ENCODE measurements at places on chromosomes 3 and 15. TPM values are rescaled to one million over a fixed set of nuclear protein-coding genes. Genes with fewer than 3 reads are reported as not detected.

DNA sequence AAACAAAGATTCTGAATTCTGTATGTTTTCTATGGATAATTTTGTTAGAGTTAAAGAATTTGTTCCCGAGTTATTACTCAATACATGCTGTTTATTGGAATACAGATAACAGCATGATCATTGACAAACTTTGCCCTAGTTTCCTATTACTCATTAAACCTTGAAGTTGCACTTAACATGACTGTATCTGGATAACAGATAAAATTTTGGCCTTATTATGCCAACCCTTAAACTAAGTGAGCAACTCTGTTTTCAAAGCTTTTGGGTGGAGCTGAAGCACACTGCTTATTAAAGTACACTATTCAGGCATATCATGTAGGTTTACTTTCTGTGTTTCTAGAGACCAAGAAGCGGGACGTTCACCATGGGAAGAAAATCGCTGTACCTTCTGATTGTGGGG is at the start of gene AADAC:
AADAC (plus strand) TSS at position 318 of the 400 bp plus-strand sequence; CDS start at position 365, 47 bp downstream.
- no peak for DNase-seq
- H3K36me3 ChIP-seq = no peaks in the 10 kb centered on the region
- H3K27ac ChIP-seq = no peak within 1 kb of the TSS
- no peaks in the 10 kb centered on the region for H3K27me3 ChIP-seq

DNA sequence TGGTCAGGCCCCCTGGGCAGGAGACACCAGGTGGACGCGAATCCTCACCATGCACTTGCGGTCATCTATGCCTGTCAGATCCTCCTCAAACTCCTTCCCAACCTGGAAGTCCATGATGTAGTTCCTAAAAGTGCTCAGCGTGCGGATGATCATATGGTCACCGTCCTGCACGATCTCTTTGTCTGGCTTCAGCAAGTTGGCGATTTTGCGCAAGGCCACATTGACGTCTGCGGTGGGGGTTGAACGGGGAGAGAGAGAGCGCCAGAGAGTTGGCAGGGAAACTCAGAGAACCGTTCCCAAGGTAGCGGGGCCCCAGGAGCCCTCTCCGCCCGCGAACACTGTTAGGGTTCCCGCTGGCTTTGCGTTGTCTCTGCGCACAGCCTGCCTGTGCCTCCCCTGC is 809 bp downstream of the RBP1 start:
- no peak overlapping the region for H3K27ac ChIP-seq
- DNase-seq = peak; percentile 84
- H3K27me3 ChIP-seq = peaks cover 2% of the 10 kb centered on the region
- H3K4me3 ChIP-seq = no peak overlapping the region

- peak overlapping the region; percentile 97 for H3K4me3 ChIP-seq
- H3K36me3 ChIP-seq = peaks cover 2% of the 10 kb centered on the region
- H3K27ac ChIP-seq = peak overlapping the region; percentile 86
- no peak for DNase-seq
- peaks cover 6% of the 10 kb centered on the region for H3K4me1 ChIP-seq
These were observed 499 bp downstream of the RABL3 start for GRCh38 chr3:120741837-120742197.

MORC1 gene
- not detected for total RNA-seq

GRCh38 chr3:25040748-25041147 is 387.3 kb upstream of the RARB start:
- peak; percentile 57 for DNase-seq
- H3K27ac ChIP-seq = no peak overlapping the region
- peaks cover 12% of the 10 kb centered on the region for H3K4me1 ChIP-seq
- no peak overlapping the region for H3K4me3 ChIP-seq

HACL1 gene
- total RNA-seq = 20.6 TPM

TMCO5A gene
- total RNA-seq = not detected

DNA sequence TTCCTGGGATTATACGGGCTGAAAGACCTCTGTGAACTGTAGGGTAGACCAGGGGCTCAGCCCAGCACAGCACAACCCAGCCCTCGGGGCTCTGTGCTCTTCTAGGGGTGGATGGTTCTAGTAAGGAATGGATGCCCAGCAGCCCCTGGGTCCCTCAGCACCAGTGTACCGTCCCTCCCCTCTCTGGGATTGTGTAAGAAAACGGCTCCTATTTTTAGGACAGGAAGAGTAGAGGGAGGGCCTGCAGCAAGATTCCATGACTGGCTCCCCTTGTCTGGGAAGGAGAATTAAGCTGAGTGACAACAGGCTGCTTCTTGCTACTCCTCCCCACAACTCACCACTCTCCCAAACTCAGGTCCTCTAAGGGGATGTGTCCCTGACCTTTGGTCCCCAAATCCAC is 270.8 kb upstream of the TOPAZ1 start:
- no peak overlapping the region for H3K27ac ChIP-seq
- no peak for DNase-seq
- no peaks in the 10 kb centered on the region for H3K36me3 ChIP-seq

DNA sequence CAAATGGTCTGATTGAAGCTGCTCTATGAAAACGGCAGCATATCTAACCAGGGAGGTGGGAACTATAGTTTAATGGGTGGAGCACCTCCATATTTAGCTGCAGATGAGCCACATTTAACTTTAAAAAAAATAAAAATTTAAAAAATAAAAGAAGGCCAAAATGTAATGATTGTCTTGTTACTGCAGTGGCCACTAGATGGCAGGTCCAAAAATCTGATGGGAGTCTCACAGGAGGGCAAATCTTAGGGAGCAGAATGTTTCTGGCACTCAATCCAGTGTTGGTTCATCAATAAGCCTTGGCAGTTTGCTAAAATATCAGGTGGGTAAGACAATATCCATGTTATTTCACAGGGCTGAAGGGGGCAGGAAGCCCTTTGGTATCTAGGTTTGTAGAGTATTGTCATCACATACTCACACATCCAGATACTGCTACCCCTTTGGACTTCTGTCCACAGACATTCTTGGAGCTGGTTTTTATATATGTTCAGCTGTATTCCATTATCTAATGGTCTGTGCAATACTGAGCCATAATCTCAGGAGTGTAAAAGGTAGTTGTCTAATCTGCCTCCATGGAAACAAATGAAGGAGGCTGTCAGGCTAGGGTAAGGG is 233.3 kb downstream of the TIGIT start:
- no peaks in the 10 kb centered on the region for H3K27me3 ChIP-seq
- peaks cover 2% of the 10 kb centered on the region for H3K4me1 ChIP-seq
- no peaks in the 10 kb centered on the region for H3K36me3 ChIP-seq
- DNase-seq = peak; percentile 44
- no peak overlapping the region for H3K4me3 ChIP-seq
